Esophagus muscularis mucosa (tissue), 4 donors: ENCODE measurements at places on chromosomes 16 and 17. TPM values are rescaled to one million over a fixed set of nuclear protein-coding genes. Genes with fewer than 3 reads are reported as not detected.

DNA sequence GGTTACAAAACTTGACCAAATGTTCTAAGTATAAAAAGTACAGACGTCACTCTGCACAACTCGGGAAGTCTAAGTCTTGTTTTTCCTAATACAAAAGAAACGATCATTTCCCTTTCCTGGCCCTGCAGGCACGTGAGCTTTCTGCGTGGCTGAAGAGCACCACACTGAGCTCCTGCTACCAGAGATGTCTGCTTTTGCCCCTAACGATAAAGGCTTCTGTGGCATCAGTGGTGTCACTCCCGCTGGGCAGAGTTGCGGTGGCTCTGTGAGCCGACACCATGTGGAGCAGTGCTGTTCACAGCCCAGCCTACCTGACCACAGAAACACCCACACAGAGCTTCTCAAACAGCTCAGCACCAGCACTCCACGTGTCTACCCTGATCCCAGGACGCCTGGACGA is 20.5 kb downstream of the EMC8 start:
- H3K4me1 ChIP-seq, result peaks cover 19% of the 10 kb centered on the region
- H3K27me3 ChIP-seq, result no peaks in the 10 kb centered on the region
- no peak overlapping the region for H3K4me3 ChIP-seq

The ZG16 gene
- not detected for total RNA-seq

- no peak for DNase-seq
- H3K27me3 ChIP-seq, result no peaks in the 10 kb centered on the region
- no peaks in the 10 kb centered on the region for H3K36me3 ChIP-seq
- no peak overlapping the region for H3K27ac ChIP-seq
- H3K4me3 ChIP-seq, result no peak overlapping the region
These were observed 643.0 kb downstream of the MAF start for GRCh38 chr16:78957317-78958100.

The FADS6 gene
- not detected for total RNA-seq

The ODF4 gene
- total RNA-seq, result not detected

- no peak for DNase-seq
- no peaks in the 10 kb centered on the region for H3K27me3 ChIP-seq
- H3K27ac ChIP-seq, result no peak overlapping the region
- H3K4me3 ChIP-seq, result no peak overlapping the region
These were observed 8.5 kb downstream of the ADGRG3 start for GRCh38 chr16:57676553-57677085.

DNA sequence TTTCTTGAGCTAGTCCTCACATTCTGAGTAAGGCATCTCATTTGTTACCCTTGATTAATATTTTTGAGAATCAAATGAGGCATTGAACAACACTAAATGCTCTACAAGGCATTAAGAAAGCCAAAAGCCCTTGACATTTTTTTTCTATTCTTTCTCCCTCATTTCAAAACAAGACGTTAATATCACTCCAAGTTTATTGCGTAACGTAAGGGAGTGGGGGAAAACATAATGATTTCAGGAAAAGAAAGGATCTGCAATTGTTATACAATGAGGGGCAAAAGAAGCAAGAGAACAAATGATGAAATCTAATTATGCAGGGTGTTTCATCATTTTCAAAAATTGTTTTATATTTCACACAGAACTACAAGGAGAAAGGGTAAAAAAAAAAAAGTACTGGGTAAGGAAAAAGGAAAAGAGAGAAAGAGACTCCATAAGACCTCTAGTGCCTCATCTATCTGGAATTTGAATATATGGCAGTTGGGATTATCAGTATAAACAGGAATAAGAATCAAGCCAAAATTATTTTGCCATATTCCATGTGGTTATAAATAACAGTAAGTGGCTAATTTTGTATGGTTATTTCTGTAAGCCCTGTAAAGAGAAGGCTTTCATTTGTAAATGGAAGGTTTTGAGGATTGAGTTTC is 163.0 kb downstream of the ABCA8 start:
- DNase-seq, result no peak
- no peaks in the 10 kb centered on the region for H3K27me3 ChIP-seq
- H3K4me1 ChIP-seq, result peaks cover 35% of the 10 kb centered on the region
- H3K4me3 ChIP-seq, result no peak overlapping the region

DNA sequence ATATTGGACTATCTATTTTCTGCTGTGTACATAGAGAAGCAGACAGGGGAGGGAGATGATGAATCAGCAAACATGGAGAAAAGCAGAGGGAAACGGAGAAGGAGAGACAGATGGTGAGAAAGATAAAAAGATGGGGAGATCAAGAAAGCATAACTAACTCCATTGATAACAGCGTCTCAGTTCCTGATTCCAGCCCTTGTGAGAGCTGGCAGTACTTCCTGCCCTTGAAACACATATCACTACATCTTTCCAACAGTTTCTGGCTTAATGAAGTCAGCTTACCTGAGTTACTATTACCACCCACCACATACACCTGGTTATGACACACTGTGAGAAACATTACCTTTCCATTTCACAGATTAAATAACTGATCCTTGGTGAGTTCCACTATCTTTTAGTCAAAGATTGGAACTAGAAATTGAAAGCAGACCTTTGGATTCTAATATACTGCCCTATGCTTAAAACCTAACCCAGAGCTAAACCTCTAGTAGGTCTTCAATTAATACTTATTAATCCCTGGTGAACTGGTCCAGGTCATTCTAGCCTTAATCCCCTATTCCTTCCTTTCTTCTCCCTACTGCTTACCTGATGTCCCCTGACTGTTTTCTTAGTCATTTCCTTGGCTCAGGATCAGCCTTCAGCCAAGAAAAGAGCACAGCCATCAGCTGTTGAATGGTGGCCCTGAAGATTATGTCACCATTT is 346.6 kb upstream of the CCL2 start:
- DNase-seq, result no peak
- no peaks in the 10 kb centered on the region for H3K27me3 ChIP-seq
- H3K4me3 ChIP-seq, result no peak overlapping the region
- no peaks in the 10 kb centered on the region for H3K36me3 ChIP-seq
- H3K27ac ChIP-seq, result no peak overlapping the region
- no peaks in the 10 kb centered on the region for H3K4me1 ChIP-seq

- H3K27me3 ChIP-seq, result no peaks in the 10 kb centered on the region
- H3K4me3 ChIP-seq, result no peak overlapping the region
- no peak overlapping the region for H3K27ac ChIP-seq
- no peaks in the 10 kb centered on the region for H3K36me3 ChIP-seq
- no peaks in the 10 kb centered on the region for H3K4me1 ChIP-seq
These were observed 364.0 kb downstream of the CA10 start for GRCh38 chr17:51794466-51794865.

GRCh38 chr17:56449176-56449575 is 144.3 kb upstream of the NOG start:
- DNase-seq, result no peak
- H3K36me3 ChIP-seq, result no peaks in the 10 kb centered on the region
- no peaks in the 10 kb centered on the region for H3K4me1 ChIP-seq
- no peak overlapping the region for H3K4me3 ChIP-seq
- H3K27ac ChIP-seq, result no peak overlapping the region

DNA sequence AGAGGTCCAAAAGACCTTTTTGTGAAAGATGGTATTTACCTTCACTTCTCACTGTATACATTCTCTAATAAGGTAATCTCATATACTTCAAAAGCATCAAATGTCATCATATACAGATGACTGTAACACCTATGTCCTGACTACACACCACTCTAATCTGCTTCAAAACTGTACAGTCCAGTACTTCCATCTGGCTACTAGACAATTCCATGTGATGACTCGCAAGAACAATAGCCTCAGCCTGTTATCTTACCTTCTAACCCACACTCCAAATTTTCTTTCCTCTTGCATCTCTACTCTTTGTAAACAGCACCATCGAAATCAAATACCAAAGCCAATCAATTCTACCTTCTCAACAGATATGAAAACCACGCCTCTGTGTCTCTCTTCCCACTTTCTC is 24.1 kb downstream of the MYO1D start:
- no peak overlapping the region for H3K4me3 ChIP-seq
- no peaks in the 10 kb centered on the region for H3K27me3 ChIP-seq
- H3K4me1 ChIP-seq, result no peaks in the 10 kb centered on the region
- no peaks in the 10 kb centered on the region for H3K36me3 ChIP-seq

- H3K4me1 ChIP-seq, result no peaks in the 10 kb centered on the region
- no peak overlapping the region for H3K27ac ChIP-seq
- no peaks in the 10 kb centered on the region for H3K27me3 ChIP-seq
- H3K36me3 ChIP-seq, result no peaks in the 10 kb centered on the region
- DNase-seq, result no peak
These were observed 21.1 kb downstream of the CACNG4 start for GRCh38 chr17:66985338-66986237.

DNA sequence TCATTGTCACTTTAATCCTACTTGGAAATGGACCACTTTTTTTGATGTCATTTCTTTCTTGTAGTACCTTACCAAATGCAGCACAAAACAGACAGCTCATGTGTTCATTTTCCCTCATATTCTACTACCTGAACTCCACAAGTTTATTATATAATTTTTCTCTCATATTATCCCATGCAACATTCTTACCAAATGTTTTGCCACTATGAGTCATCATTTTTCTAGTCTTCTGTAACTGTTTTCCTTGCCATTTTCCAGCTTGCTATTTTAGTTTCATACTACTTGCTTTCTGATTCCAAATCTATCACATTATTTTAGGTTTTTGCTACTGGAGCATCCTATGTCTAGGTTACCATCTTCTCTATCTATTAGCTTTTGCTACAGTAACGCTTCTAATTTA is 332.7 kb downstream of the ZFHX3 start:
- no peak for DNase-seq
- H3K4me1 ChIP-seq, result no peaks in the 10 kb centered on the region
- no peak overlapping the region for H3K27ac ChIP-seq
- H3K4me3 ChIP-seq, result no peak overlapping the region

DNA sequence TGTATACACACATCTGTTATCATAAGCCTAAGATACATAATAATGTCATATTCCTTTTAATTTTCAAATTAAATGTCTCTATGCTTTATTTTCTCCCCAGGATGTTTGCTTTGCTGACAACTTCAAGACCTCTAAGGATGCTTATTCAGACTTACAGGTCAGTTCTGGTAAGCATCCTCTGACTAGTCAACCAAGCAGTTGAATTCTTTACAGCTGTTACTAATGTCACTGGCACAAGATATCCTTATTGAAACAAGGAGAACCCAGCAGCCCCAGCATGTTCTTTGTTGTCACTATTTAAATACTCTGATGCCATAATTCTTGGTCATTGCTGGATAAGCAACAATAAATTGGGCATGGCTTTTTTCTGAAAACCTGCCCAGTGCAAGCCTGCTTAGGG is 232.3 kb upstream of the PMFBP1 start:
- no peak for DNase-seq
- no peaks in the 10 kb centered on the region for H3K4me1 ChIP-seq
- H3K36me3 ChIP-seq, result no peaks in the 10 kb centered on the region
- no peak overlapping the region for H3K4me3 ChIP-seq
- no peaks in the 10 kb centered on the region for H3K27me3 ChIP-seq

DNA sequence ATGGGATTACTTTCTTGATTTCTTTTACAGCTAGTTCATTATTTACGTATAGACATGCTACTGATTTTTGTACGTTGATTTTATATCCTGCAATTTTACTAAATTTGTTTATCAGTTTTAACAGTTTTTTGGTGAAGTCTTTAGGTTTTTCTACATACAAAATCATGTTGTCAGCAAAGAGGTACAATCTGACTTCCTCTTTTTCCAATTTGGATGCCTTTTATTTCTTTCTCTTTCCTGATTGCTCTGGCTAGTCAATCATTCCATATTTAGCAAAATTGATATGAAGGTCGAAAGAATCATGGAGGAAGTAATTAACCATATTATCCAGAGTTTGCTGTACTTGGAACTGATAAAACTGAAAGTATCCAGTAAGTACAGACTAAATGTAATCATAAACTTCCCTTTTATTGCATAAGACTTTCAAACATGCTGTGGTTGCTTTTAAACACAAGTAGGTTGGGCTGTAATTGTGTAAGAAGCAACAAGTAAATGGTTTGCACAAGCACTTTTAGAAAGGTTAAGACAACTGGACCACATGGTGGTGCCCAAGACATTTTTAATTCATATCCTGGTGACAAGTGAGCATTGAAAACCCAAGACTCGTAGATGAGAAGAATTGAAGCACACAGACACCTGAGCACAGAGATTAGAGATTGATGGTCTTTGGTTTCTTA is 8.4 kb downstream of the GDE1 start:
- peaks cover 59% of the 10 kb centered on the region for H3K36me3 ChIP-seq
- peaks cover 2% of the 10 kb centered on the region for H3K4me1 ChIP-seq
- no peak overlapping the region for H3K4me3 ChIP-seq
